NCI-H460 (cell line): ENCODE measurements at places on chromosomes 5 and 9.
A peak's percentile ranks its signal among the peaks of the same experiment; 100 is the strongest.

DNA sequence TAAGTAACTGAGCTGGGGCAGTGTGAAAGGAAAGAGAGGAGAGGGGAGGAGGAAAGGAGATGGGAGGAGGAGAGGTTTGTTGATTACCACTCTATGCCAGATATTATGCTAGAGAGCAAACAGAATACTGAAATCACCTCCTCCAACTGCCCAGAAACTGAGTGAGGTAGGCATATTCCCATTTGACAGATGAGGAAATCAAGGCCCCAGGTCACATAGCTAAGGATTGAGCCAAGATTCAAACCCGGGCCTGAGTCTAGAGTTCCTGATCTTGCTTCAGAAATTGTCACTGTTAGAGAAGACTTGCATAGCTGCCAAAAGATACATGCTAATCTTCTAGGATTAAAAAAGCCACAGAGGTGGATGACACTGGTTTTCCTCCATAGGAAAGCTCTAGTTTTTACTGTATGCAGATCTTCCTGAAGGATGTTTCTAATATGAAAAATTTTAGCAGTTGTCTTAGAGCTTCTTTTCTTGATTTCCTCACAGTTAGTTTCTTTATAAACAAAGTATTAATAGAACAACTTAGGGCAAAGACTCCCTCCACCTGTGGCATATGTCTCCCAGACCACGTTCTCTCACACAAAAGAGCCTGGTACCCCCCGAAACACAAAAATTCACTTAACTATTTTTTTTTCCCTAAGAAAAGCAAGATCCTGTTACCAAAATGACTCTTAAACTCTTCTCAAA is 97.4 kb downstream of the NLN start:
- DNase-seq: no peak

DNA sequence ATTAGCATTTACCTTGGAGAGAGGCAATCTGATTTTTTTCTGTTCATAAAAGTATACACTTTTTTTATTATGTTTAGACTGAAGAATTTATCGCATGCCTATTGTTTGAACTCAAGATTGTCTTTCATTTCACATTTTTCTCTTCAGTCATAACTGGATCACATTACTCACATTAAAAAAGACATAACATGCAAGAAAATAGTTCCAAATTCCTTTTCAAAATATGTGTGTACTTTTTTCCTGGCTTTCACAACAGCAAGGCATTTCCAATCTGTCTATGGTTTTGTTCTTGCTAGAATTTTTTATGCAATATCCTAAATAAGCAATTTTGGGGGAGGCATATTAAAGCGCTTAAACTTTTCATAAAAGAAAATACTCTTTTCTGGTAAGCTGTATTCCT is 21.2 kb downstream of the FTMT start:
- DNase-seq: no peak

DNA sequence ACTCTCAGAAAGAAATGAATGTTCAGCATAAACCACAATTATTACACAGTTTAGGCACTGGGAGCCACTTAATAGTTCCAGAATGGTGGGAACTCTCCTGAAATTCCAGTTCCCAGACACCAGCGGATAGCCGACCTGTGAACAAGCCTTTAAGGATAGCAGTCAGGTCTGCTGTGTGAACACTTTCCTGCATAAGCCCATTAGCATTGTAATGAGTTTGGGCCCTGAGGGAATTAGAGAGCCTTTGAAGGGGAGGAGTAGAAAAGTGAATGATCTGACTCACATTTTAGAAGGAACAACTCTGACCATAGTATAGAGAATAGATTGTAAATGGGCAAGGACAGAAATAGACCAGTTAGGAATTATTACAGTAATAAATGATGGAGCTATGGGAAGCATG is 189.1 kb downstream of the ADGRV1 start:
- no peak for DNase-seq

GRCh38 chr9:5122516-5122915 is 62.9 kb downstream of the INSL6 start:
- DNase-seq: no peak

GRCh38 chr5:137957948-137958347 is 68.7 kb downstream of the PKD2L2 start:
- no peak for DNase-seq

DNA sequence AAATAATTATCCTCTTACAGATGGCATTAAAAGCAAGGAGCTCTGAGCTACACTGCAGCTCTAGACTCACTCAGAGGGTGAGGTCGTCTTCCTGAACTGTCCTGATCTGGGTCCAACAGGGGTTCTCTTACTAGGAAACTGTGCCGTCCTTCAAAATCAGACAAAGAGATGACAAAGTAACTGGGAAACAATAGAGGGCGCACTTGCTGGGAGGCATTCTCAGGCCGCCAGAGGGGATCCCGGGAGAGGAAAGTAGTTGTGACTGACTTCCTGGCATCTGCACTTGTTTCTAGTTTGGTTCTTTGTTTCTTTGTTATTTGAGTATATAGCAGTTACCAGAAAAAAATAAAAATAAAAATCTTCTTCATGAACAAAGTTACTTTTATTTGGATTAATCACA is 142.9 kb upstream of the MSX2 start:
- DNase-seq: peak; percentile 60

- DNase-seq: no peak
Measured at GRCh38 chr5:78659114-78659513, 10.5 kb upstream of the LHFPL2 start.

DNA sequence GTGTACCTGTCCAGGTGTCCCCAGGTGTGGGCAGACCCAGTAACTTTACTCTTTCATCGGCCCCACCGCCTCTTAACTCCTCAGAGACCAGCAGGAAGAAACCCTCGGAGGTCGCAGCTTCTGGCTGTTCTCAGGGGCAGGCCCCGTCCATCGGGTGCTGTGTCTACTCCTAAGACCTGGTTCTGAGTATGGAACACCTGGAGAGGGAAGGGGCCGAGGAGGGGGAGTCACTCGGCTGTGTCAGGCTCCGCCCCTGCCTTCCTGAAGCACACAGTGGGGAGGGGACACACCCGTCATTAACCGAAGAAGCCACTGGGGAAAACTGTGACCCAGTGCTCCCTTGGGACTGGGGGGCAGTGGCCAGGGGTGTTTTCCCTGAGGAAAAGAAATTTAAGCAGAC is 22.3 kb downstream of the NTNG2 start:
- no peak for DNase-seq

GRCh38 chr9:94881940-94882339 is 155.4 kb downstream of the AOPEP start:
- DNase-seq: no peak

GRCh38 chr9:108838017-108838416 is 17.8 kb downstream of the ACTL7B start:
- no peak for DNase-seq

- DNase-seq: no peak
Measured at GRCh38 chr5:67170767-67171166, 25.8 kb downstream of the CD180 start.

- DNase-seq: no peak
Measured at GRCh38 chr9:23662320-23662719, 163.7 kb downstream of the ELAVL2 start.

- no peak for DNase-seq
Measured at GRCh38 chr5:173582216-173583111, 34.0 kb downstream of the BOD1 start.

DNA sequence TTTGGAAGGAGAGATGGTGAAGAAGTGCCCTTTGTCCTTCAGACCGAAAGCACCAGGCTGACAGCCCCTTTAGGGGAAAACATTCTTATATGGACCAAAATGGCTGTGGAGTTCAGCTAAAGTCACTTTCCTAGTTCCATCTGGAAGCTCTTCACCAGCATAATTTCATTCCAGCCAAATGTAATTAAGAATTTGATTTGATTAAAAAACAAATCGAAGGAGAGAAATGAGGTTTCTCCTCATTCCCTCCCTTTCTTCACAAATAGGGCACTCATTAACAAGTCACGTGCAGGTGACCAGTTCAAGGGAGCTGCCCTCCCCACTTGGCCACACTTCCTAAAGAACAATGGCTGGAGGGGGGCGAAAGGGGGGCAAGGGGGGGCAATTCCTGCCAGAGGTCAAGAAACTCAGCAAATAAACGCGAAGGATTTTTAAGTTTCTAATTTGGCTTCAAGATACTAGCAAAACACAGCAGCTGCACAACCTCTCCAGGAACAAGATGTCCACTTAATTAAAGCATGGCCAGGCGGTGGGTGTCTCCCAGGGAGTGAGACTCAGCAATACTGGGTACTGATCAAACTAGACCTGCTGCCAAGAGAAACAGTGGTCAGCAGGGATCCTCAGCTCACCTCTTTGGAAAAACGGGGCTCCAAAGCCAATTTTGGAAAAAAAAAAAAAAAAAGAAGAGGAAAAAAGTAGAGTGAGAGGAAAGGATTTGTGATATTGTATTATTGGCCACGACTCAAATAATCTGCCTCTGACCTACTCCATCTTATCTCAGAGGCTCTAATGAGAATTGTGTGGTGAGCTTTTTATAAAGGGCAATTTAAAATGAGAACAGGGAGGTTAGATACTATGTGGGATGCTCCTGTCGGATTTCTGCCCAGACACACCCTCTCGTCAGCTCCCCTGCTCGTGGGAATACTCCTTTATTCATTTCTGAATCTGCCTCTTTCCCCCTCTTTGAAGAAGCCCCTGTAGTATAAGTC is 254.3 kb downstream of the ZSWIM6 start:
- DNase-seq: no peak

GRCh38 chr5:143574236-143574635 is 170.8 kb upstream of the NR3C1 start:
- DNase-seq: no peak

DNA sequence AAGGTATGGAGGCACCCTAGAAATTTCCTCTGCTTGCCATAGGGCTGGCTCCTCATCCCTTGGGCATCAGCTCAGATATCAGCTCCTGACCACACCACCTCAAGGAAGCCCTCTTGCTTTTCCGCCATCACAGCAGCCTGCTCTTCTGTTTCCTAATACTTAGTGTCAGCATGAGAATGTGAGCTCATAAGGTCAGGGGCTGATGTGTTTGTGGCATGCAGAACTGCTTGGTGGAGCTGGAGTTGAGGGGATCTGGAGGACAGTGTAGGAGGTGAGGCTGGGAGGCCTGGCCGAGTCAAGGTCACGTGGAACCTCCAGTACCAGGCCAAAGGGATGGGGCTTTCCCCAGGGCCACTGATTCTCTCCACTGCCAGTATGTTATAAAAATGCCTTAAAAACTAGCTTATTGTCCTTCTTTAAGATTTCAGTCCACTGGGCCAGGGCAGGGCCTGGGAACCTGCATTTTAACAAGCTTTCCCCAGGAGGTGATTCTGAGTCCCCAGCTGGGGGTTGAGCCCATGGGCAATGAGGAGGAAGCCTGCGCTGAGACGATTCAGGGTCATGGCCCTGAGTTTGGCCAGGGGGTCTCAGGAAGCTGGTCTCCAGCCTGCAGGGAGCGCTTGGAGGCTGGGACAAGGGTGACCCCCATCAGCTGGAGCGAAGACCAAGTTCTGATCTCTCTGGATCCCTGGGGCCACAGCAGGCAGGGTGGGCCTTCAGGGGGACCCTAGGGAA is 28.6 kb downstream of the DAB2IP start:
- DNase-seq: no peak

GRCh38 chr5:90264689-90265544 is 144.6 kb downstream of the CETN3 start:
- DNase-seq: peak; percentile 59
